ENCODE measurements at places on chromosomes 2 and 18.

DNA sequence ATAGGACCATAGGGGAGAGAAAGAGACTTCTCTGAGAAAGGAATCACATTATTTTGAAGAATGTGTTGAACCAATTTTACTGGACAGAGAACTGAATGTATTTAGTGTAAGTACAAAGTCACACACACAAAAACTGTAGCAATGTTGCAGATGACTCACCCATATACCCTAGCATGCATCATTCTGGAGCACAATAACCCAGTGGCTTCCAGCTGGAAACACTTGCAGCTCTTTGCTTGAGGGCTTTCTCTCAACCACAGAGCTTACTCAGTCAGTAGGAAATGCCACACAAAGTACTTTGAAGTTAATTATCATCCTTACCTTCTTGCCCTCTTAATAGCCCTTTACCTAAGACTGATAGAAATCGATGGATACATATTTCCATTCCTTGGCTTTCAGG lies 760.0 kb upstream of the FSHR start:
- no peak for DNase-seq

- DNase-seq: no peak
Measured at GRCh38 chr2:215876139-215876936, 137.0 kb downstream of the MREG start.

DNA sequence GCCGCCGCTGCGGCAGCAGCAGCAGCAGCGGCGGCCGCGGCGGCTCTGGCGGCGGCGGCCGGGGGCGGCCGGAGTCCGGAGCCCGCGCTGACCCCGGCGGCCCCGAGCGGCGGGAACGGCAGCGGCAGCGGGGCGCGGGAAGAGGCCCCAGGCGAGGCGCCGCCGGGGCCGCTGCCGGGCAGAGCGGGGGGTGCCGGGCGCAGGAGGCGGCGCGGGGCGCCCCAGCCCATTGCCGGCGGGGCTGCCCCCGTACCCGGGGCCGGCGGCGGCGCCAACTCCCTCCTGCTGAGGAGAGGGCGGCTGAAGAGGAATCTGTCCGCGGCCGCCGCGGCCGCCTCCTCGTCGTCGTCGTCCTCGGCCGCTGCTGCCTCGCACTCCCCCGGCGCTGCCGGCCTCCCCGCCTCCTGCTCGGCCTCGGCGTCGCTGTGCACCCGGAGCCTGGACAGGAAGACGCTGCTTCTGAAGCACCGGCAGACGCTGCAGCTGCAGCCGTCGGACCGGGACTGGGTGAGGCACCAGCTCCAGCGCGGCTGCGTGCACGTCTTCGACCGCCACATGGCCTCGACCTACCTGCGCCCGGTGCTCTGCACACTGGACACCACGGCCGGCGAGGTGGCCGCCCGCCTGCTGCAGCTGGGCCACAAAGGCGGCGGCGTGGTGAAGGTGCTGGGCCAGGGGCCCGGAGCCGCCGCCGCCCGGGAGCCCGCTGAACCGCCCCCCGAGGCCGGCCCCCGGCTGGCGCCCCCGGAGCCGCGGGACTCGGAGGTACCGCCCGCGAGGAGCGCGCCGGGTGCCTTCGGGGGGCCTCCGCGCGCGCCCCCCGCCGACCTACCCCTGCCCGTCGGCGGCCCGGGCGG lies 646 bp downstream of the PHLPP1 start:
- peak; percentile 53 for DNase-seq

DNA sequence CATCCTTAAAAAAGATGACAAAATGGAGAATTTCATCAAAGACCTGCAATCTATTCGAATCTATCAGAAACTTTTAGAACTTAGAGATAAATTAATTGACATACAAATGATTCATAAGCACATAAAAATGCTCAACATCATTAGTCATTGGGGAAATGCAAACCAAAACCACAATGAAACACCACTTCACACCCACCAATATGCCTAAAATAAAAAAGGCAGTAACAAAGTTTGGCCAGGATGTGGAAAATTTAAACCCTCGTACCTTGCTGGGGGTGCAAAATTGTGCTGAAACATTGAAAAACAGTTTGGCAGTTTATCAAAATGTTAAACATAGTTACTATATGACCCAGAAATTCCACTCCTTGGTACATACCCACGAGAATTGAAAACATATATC lies 11.5 kb upstream of the EIF2AK3 start:
- no peak for DNase-seq

- no peak for DNase-seq
Measured at GRCh38 chr2:156099382-156099781, 233.1 kb downstream of the NR4A2 start.

DNA sequence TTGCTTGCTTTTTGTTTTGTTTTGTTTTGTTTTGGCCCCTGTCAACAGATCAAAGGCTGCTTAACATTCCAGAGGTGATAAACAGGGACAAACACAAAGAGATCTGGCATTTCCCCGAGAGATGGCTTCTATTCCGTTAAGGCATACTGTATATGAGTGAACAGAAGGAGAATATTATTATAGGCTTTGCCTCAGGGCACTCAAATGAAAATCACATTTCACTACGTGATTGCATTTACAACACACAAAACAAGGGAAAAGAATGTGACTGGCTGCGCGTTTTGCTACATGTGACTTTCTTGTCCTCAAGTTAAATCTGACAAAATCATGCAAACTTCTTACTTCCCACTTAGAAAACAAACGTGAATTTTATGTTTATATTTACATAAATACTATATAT lies 1037.9 kb upstream of the DDX18 start:
- no peak for DNase-seq

GRCh38 chr2:174337337-174338146 lies 2.8 kb downstream of the SP9 start:
- DNase-seq: peak; percentile 30

DNA sequence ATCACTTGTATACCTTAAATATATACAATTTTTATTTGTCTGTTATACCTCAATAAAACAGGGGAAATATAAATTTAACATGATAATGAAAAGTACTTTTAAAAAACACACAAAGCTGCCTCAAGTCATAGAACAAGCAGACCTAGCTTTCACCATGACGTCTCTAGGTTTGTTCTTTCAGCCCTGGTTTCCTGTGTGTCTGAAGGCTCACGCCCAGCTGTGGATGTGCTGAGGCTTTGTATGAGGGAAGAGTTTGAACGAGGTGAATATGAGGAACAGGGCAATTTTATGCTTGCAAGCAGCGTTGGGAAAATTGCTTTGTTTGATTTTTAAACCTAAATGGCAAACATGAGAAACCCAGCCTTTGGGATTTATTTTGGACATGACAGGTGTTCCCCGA lies 15.3 kb downstream of the SH3RF3 start:
- no peak for DNase-seq

DNA sequence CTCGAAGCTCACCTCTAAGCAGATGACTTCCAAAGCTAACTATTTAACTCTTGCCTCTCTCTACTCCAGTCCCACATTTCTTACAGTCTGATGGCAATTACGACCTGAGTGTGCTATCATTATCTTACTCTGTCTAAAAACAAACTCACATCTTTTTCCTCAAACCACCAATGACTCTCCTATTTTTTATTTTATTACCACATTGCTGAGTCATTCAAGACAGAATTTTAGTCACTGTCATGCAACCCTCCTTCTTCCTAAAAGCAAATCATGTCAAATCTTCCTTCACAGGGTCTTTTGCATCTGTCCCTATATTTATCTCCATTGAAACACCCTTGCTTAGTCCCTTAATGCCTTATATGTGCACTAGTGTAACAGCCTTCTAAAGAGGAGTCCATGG lies 34.6 kb upstream of the C2orf15 start:
- DNase-seq: no peak

GRCh38 chr2:83795777-83796176 lies 663.3 kb downstream of the SUCLG1 start:
- DNase-seq: no peak

DNA sequence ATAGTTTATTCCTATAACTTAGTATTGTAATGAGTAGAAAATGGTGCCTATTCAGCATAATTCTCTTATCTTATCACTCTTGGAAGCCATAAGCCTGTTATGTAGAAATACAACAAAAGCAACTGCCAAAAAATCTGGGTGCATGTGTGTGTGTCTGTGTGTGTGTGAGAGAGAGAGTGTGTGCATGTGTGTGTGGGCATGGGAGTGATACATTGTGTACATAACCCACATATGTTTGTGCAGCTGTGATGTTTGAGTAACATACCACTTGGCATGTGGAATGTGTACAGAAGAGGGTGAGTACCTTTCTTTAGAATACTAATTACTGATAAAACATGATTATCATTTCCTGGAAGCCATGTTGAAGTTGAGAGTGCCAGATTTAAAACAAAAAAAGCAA lies 642.3 kb upstream of the SYT4 start:
- no peak for DNase-seq

DNA sequence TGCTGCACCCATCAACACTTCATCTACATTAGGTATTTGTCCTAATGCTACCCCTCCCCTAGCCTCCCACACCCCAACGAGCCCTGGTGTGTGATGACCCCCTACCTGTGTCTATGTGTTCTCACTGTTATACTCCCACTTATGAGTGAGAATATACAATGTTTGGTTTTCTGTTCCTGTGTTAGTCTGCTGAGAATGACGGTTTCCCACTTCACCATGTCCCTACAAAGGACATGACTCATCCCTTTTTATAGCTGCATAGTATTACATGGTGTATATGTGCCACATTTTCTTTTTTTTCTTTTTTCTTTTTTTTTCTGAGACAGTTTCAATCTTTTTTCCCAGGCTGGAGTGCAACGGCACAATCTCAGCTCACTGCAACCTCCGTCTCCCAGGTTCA lies 284.1 kb upstream of the CYP26B1 start:
- DNase-seq: no peak

DNA sequence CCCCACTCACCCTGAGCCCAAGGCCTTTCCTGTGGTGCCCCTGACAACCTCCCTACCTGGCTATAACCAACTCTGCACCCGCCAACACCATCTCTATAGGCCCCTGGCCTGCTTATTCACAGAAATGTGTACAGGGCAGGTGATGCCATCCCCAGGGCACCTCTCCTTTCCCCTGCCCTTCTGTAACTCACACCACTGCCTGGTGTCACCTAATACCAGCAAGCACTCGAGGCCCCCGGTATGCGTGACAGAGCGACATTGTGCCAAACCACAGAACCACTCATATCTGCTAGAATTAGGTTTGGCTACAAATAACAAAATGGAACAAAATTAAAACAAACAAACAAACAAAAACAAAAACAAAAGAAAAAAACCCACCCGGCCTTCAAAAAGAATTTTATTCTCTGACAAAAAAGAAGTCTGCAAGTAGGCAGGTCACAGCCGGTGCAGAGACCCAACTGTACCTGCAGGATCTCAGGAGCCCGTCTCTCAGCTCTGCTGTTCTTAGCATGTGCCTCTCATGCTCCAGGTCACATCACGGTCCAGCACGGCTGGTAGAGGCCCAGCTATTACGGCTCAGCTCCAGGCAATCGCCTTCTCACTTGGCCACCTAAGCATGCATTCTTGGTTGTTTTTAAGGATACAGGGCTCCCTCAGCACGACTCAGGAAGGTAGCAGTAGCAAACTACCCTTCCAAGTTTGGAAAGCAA lies 51.4 kb downstream of the FAM178B start:
- no peak for DNase-seq

- DNase-seq: peak; percentile 60
Measured at GRCh38 chr2:26605999-26606846, 34.9 kb downstream of the CIB4 start.

DNA sequence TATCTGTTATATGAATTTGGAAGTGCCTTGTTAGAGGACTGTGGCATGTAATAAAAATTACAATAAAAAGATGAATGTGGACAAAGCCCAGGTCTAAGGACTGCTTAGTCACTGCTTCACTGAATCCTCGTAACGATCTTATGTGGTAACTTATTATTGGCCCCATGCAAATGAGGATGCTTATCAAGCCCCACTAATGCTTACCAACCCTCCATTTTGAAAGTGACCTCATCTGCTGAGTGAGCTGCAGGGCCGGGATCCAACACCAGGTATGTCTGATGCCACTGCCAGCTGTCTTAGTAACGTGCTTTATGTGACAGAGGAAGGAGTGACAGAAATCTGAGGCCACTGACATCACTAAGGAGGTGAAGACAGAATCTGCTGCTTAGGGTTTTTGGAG lies 65.3 kb upstream of the CCDC85A start:
- no peak for DNase-seq

DNA sequence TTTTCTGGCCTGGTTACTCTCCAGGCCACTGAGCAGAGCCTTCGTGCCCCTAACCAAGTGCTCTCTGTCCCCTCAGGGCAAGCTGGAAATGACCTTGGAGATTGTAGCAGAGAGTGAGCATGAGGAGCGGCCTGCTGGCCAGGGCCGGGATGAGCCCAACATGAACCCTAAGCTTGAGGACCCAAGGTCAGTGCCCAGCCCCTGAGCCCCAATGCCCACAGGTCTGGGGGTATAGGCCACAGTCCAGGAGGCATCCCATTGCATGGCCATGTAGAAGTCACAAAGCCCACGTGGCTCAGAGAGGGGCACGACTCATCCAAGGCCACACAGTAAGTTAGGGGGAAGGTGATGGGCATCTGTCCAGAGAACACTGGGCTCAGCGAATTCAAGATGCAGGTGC lies 227.6 kb downstream of the DYSF start:
- DNase-seq: no peak

GRCh38 chr2:80517316-80517715 lies 212.8 kb upstream of the LRRTM1 start:
- DNase-seq: no peak

DNA sequence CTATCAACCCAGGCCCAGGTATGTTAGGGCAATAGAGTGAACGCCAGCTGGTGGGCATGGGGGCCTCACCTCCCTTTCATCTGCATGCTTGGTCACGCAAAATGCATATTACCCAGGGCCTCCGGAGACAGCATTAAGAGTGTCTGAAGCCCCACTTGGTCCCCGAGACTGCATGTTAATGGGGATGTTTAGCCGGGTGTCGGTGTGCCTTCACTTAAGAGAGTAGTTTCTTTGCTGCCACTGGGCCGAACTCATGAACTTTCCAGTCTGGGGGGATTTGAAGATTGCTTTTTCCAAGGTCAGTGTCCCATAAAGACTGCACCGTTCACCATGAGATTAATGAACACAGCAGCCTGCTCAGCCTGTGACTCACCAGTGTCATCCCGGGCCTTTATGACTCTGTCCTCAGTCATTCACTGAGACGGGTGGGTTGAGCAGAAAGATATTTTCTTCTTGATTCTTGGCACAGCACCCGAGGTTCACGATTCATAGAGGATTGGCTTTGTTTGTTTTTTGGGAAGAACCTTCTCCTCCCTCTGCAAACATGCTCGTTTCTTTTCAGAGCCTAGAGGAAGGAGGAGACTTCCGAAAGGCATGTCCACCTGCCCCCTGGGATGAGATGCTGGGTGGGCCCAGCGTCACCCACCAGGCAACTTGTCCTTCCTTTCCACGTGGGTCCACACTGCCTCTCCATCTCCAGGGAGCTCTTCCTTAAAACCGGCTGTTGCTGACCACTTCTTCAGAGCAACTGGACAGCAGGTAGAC lies 199.1 kb downstream of the GLI2 start:
- DNase-seq: peak; percentile 46

DNA sequence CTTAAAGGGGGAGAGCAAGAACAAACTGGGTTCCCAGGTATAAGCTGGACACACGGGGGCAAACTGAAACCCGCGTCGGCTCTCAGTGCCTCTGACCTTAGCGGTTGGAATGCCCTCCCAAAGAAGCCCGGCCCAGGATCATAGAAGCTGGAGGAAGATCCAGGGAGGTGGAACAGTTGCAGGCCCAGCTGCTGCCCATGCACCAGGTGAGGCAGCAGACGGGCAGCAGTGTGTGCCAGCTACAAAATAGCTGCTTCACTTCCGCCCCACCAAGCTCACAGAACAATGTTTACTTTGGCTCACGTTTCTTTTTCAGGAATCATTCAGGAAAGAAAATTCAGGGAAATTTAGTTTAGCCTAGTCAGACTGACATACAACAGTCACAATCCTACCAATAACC lies 3.9 kb upstream of the ERMN start:
- DNase-seq: no peak

- no peak for DNase-seq
Measured at GRCh38 chr18:582465-582864, 2.3 kb downstream of the CETN1 start.

Measured in WERI-Rb-1 (cell line).